ENCODE measurements at places on chromosomes 2 and 18. TPM values are rescaled to one million over a fixed set of nuclear protein-coding genes. Genes with fewer than 3 reads are reported as not detected.

The TCF23 gene
- total RNA-seq = not detected

The UGT1A8 gene
- not detected for total RNA-seq

The SPDYA gene
- 1.3 TPM for total RNA-seq

The SLC4A3 gene
- total RNA-seq = 8.0 TPM

The ZNF804A gene
- 2.0 TPM for total RNA-seq

The SPC25 gene
- total RNA-seq = 25.2 TPM

The ST8SIA3 gene
- total RNA-seq = 4.2 TPM

The EFR3B gene
- total RNA-seq = 5.3 TPM

The SFT2D3 gene
- total RNA-seq = 12.5 TPM

The APOB gene
- 70.3 TPM for total RNA-seq

The CLEC4F gene
- total RNA-seq = not detected

The CHRND gene
- 0.60 TPM for total RNA-seq

The STARD6 gene
- not detected for total RNA-seq

The SIX3 gene
- total RNA-seq = 0.68 TPM

The HSPD1 gene
- 375 TPM for total RNA-seq

The RAMP1 gene
- 11.3 TPM for total RNA-seq

The ECEL1 gene
- total RNA-seq = 7.8 TPM

The UGT1A5 gene
- total RNA-seq = not detected

The COL4A3 gene
- total RNA-seq = 0.19 TPM

The LMAN2L gene
- total RNA-seq = 31.3 TPM

The BCL2 gene
- total RNA-seq = 21.9 TPM

The REG1B gene
- not detected for total RNA-seq

The AMER3 gene
- 10.9 TPM for total RNA-seq

The PLCD4 gene
- total RNA-seq = 1.4 TPM

The C1QL2 gene
- total RNA-seq = 1.8 TPM

The CYP26B1 gene
- 5.4 TPM for total RNA-seq

The PPP1R7 gene
- 50.7 TPM for total RNA-seq

The TMEM200C gene
- 3.0 TPM for total RNA-seq

The ANKRD30B gene
- total RNA-seq = not detected

The EML6 gene
- total RNA-seq = 8.1 TPM

The PTPN4 gene
- 37.4 TPM for total RNA-seq

The SLC9A4 gene
- 3.1 TPM for total RNA-seq

The CDKL4 gene
- total RNA-seq = 0.57 TPM

The LBX2 gene
- total RNA-seq = 2.8 TPM

The KCNK3 gene
- 7.7 TPM for total RNA-seq

The RAB6C gene
- total RNA-seq = 0.50 TPM

The SCG2 gene
- total RNA-seq = 75.1 TPM

The GBX2 gene
- 2.1 TPM for total RNA-seq

The MARCO gene
- total RNA-seq = 1.6 TPM

The ZNF513 gene
- total RNA-seq = 25.9 TPM

The ORC2 gene
- 35.6 TPM for total RNA-seq

The DSG2 gene
- 117 TPM for total RNA-seq

The ST6GAL2 gene
- 18.7 TPM for total RNA-seq

The NBAS gene
- total RNA-seq = 44.3 TPM

The DRC1 gene
- total RNA-seq = 0.33 TPM

The HOXD9 gene
- 1.5 TPM for total RNA-seq
